ENCODE measurements at places on chromosomes 5 and 9.
A peak's percentile ranks its signal among the peaks of the same experiment; 100 is the strongest.

DNA sequence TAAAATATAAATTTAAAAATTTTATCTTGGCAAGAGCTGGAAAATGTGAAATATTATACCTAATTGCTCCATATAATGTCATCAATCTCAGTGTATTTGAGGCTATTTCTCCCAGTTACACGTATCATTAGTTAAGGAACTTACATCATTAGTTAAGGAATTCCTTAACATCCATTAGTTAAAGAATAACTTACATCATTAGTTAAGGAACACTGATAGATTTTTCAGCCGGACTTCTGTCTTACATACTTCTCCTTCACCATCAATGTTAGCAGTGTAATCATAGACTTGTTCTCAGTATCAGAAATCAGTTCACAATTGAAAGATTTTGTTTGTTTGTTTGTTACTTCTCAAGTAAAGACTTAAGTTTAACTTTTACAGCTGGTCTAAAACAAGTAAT lies 524.4 kb upstream of the CHD1 start:
- DNase-seq: no peak

- DNase-seq: no peak
Observed at GRCh38 chr9:33375841-33376321, 26.5 kb downstream of the AQP7 start.

DNA sequence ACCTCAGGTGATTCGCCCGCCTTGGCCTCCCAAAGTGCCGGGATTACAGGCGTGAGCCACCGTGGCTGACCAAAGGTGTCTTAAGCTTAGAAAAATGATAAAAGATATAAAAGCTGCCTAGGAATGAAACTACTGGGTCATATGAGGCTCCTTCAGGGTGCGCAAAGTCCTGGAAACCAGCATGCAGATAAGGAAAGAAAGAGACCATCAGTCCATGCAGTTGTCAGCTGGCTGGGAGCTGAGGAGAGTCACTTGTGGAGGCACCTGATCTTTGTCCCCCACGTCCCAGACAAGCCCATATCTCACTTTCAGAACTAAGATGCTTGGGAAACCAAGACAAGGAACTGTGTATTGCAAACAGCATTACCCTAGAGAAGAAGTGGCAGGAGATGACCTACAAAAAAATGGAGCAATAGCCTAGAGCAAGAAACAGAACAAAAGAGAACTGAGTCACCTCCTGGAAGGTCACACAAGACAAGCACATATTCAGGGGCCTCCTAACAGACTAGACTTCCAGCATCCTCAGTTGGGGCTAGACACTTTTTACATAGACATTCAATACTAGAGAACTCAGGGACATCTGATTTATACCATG lies 2.8 kb upstream of the CCDC125 start:
- DNase-seq: no peak

DNA sequence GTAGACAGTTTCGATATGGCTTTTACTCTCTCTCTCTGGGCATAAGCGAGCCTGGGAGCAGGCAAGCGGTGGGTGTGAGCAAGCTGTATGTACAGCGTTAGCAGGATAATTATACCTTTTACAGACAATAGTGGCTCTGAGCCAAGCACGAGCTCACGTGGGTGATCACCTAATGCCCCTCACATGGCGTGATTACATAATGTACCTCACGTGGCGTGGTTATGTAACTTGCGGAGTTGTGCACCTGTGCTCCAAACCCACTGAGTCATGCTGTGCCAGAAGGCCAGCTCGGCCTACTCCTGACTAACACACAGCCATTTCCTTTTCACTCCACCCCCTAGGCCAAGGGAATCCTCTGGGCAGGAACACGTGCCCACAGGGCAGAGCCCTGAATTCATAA lies 797.2 kb downstream of the EFNA5 start:
- DNase-seq: no peak

DNA sequence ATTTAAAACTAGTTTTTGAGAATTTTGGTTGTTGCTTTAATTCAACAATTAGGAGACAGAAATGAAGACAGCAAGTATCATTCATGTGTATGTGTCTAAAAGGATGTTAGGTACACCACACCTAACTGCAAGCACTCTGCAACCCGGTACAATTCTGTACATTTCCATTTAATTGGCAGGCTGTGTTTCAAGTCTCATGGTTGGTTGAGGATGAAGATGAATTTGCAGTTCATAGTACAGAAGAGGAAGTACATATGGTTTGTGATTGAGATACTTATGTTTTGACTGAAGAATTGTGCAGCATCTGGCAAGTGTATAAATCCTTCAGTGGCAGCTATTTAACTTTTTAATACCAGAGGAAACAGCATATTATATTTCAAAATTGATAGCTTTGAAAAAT lies 628.7 kb upstream of the ZNF608 start:
- DNase-seq: peak; percentile 7

- peak; percentile 60 for DNase-seq
Observed at GRCh38 chr5:38265546-38266179, 7.3 kb downstream of the EGFLAM start.

- DNase-seq: no peak
Observed at GRCh38 chr9:87873607-87874303, 8.9 kb upstream of the SPATA31E1 start.

GRCh38 chr5:172766287-172767108 lies 4.5 kb downstream of the DUSP1 start:
- no peak for DNase-seq

DNA sequence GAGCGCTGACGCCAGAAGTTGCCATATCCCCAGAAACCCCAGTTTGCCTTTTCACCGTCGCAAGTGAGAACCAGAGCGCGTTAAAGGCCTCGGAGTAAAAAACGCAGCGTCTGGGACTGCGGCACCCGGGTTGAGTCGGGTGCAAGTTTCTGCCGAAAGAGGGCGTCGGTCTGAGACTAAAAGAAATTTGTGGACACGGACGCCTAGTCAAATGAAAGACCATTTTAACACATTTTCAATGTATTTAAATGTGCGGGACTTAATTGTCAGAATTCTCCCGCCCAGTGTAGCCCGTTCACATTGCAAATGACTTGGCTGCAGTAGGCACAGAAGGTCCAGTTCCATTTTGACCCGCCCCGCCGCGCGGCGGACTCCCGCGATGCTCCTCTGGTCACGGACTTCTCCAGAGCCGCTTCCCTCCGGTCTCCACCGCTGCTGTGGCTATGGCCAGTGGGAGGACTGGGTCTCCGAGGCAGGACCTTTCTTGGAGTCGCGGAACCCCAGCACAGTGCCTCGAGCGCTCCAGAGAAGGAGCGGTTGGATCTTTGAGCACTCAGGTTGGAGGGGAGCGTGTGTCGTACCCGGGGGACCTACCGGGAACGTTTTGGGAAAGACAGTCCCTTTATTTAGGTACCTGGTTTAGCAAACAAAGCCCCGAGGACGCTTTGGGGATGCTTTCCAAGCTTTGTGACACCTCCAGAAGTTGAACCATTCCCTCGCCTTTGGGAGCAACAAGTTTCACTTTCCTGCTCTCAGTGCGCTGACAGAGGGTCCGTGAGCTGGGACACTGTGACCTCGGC lies 1.2 kb upstream of the NPR3 start:
- DNase-seq: peak; percentile 91

DNA sequence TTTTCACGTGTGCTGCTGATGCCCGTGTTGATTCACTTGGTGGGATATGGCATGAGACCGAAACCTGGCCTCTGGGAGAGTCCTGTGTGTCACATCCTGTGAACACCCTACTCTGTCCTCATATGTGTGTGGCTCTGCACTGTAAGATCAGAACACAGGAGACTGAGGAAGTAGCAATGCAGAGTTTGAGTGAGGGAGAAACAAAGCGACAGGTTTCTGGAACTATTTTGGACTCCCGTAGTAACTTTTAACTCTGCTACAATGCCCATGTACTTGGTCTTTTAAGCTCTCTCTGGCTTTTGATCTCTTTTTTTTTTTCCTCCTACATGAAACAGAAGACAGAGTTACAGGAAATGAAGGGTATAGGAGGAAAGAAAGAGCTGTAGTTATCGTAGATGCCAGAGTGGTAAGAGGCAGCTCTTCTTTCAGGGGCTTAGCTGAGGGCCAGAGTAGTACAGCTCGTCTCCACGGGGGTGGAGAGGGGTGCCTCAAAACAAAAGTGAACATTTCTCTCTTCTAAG lies 26.6 kb downstream of the GRAMD2B start:
- peak; percentile 52 for DNase-seq

- no peak for DNase-seq
Observed at GRCh38 chr9:138025908-138026307, 148.3 kb downstream of the CACNA1B start.

DNA sequence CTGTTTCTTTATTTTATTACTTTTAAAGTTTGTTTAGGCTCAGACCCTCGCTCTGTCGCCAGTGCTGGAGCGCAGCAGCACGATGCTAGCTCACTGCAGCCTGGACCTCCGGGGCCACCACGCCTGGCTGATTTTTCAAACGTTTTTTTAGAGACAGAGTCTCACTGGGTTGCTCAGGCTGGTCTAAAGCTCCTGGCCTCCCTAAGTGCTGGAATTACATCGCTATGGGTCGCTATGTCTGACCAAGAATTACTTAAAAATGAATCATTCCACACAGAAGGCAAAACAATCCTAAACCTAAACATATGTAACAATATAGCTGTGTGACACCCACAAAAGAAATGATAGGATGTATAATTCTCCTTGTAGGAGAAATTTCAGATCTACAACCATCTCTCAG lies 86.9 kb upstream of the SIMC1 start:
- DNase-seq: no peak

DNA sequence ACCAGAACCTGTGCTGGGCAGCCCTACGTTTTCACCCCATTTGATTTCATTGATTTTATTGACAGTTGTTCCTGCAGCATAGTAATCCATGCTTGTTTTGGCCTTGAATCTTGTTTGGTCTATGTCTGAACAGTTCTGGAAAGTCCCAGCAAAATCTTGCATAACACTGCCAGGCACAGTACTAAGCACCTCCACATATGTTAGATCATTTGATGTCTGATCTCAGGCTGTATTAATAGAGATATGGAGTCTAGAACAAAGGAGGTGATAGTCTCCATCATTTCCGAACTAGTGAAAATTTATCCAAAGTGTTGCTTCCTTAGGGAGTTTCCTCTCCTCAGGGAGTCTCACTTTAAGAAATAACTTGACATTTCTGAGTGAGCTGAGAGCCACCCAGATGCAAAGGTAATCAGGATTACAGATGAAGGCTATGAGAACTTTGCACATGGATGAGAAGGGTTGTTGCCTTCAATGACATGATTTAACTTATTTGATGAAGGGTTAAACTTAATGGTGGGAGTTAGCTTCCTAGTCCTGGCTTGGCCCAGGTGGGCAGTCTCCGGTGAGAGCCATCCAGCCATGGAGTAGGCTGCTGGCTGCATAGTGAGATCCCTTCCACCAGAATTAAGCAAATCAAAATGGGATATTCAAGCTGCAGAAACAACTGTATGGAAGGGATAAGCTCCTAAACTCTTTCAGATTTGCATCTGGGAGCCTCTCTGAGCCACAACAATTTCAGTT lies 173.8 kb upstream of the MVB12B start:
- DNase-seq: no peak

GRCh38 chr5:39624268-39624886 lies 199.6 kb upstream of the DAB2 start:
- no peak for DNase-seq

DNA sequence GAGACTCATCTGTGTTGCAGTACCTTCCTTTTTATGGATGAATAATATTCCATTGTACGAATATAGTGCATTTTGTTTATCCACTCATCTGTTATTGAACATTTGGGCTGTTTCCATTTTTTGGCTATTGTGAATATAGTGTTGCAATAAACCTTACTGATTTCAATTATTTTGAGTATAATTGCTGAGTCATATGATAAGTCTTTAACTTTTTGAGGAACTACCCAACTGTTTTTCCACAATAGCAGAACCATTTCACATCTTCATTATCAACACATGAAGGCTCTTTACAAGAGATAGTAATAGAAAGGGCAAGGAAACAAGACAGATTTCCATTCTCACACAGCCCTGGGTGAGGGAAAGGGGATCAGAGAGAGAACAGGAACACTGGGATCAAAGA lies 329.2 kb downstream of the RAB3C start:
- no peak for DNase-seq

GRCh38 chr5:180605554-180606214 lies 14.4 kb upstream of the SCGB3A1 start:
- DNase-seq: peak; percentile 54

DNA sequence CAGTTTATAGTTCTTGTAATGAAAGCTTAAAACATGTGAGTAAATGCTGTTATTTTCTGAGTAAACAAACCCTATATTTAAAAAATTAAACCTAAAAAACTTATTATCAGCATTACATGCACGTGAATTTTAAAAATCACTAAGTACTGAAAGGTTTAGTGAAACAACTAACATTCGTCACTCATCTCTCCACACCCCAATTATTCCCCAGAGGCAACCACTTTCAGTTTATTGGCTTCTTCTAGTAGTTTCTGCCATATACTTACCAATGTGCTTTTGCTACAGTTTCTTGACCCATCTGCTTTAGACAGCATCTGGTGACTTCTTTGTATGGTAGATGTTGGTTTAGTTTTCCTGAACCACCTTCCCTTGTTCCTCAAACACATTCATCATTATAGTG lies 58.1 kb downstream of the ANGPTL2 start:
- DNase-seq: no peak

DNA sequence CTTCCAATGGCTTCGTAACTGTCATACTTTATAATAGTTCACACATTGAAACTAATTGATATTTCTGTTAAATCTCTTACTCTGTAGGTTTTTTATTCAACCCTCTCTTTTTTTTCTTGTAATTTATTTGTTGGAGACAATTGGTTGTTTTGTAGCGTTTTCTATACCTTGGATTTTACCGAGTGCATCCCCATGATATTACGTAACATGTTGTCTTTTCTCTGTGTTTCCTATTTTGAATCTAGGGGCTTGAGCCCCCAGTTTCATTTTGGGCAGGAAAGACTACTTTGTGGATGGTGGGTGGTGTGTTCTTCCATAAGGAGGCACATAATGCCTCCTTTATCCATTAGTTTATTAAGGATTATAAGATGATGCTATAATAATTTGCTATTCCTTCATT lies 7.4 kb downstream of the MRPL22 start:
- no peak for DNase-seq

GRCh38 chr9:86072394-86072877 lies 26.9 kb downstream of the GOLM1 start:
- DNase-seq: no peak

DNA sequence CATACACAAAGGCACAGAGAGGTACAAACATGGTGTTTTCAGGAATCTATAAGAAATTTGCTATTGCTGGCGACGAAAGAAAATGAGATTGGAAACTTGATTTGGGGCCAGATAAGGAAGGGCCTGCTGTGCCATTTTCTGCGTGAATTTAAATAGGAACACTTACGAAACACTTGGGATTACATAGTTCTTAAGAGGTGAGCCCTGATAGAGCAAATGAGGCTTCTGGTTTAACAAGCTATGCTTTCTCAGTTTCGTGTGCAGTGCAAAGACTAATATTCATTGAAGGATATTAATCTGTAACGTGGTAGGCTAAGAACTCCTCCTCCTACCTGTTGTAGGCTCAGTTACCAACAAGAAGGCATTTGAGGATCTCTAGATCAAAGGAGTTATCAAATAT lies 93.1 kb downstream of the CDK5RAP2 start:
- DNase-seq: no peak

GRCh38 chr9:83299571-83299970 lies 236.6 kb upstream of the RASEF start:
- DNase-seq: no peak

- DNase-seq: no peak
Observed at GRCh38 chr5:14226992-14227391, 83.8 kb downstream of the TRIO start.

Data from Kasumi-1 (cell line).